ENCODE measurements at places on chromosomes 5 and 9.

GRCh38 chr5:84381502-84382362 lies 2.9 kb downstream of the EDIL3 start:
- no peak for DNase-seq

- DNase-seq = no peak
Observed at GRCh38 chr9:101146508-101146907, 118.0 kb downstream of the PLPPR1 start.

- DNase-seq = no peak
Observed at GRCh38 chr5:69230181-69230580, 4.5 kb upstream of the CDK7 start.

DNA sequence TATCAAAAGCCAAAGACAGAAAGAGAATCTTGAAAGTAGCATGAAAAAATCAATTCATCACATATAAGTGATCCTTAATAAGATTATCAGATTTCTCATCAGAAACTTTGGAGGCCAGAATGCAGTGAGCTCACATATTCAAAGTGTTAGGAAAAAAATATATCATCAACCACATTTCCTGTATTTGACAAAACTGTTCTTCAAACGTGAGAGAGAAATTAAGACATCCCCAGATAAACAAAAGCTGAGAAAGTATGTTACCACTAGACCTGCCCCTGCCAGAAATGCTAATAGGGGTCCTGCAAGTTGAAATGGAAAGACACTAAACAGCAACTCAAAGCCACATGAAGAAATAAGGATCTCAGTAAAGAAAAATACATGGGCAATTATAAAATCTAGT lies 29.9 kb downstream of the HACD4 start:
- DNase-seq = no peak

DNA sequence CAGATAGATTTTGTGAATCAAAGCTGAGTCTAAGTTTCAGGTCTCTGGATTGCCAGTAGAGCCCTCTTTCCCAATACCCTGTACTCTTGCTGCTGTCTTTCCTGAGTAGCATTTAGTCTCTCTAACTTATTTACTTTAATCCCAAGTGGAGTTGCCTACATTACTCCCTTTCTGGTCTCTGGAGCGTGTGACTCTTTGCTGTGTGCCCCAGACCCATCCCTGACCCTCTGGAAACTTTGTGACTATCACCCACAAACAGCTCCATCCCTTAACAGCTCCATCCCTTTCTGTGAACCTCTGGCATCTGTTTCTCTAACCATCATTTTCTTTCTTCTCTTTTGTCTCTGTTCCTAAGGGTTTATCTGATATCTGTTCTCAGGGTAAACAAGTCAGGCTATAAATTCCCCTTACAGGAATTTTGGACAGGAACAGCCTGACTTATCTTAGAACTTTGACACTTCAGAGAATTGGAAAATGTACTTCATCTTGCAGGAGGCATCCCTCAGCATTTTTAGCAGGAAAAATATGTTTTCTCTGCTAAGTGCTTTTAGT lies 1167.1 kb upstream of the SEMA6A start:
- DNase-seq = no peak

DNA sequence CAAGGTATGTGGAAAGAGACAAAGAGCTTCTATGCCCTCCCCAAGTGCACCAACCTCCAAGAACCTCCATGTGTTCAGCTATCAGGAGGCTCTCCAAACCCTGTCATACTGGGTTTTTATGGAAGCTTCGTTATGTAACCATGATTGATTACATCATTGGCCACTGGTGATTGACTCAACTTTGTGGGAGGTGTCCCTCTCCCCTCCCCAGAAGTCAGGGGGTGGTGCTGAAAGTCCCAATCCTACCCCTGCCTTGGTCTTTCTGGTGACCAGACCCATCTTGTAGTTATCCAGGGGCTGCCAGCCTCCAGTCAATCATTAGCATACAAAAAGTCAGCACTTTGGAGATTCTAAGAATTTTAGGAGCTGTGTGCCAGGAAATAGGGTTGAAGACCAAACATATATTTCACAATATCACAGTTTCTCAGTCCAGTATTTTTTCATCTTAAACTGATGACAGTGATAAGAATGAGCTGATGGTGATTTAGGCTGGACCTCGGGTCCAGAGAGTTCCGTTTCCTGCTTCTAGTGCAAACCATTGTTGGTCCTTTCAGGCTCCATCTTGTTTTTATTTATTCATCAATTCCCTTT lies 27.3 kb upstream of the FANCC start:
- no peak for DNase-seq

Measured in fibroblast of skin of left quadriceps (primary cell).